ENCODE measurements at places on chromosomes 16 and 17.
A peak's percentile ranks its signal among the peaks of the same experiment; 100 is the strongest.

DNA sequence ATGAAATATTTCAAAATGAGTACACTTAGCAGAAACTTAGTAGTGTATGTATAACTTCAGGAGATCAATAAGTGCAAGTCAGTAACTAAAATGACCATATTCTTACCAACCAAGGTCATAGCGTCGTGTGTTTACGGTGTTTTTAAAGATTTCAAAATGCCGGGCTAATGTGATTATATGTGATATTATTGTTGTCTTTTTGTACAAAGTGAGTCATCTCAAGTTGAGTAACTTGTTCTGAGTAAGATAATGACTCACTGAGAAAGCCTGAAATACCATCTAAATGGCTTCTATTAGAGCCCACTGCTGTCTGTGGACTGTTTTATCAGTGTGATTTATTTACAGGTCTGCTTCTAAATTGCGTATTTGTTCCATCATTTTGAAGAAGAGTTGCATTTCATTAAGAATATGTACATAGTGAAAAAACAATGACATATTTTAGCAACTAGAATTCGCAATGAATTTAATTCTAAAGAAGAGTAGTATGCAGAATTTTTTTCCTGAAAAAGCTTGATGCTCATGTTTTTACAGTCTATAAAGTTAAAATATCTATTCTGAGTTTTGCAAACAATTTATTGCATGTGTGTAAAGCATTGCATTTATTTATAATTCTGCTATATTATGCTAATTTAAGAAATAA, 12.7 kb downstream of the KRT12 start:
- no peak for DNase-seq

GRCh38 chr16:79008869-79009179, 591.7 kb downstream of the MAF start:
- no peak for DNase-seq

- DNase-seq = no peak
Measured at GRCh38 chr17:75325827-75326225, 36.6 kb upstream of the SLC25A19 start.

GRCh38 chr17:75557075-75557851, 30.3 kb upstream of the MYO15B start:
- no peak for DNase-seq

- DNase-seq = no peak
Measured at GRCh38 chr16:10242097-10242496, 59.9 kb upstream of the GRIN2A start.

- peak; percentile 45 for DNase-seq
Measured at GRCh38 chr16:85114909-85115567, 2.8 kb upstream of the CIBAR2 start.

DNA sequence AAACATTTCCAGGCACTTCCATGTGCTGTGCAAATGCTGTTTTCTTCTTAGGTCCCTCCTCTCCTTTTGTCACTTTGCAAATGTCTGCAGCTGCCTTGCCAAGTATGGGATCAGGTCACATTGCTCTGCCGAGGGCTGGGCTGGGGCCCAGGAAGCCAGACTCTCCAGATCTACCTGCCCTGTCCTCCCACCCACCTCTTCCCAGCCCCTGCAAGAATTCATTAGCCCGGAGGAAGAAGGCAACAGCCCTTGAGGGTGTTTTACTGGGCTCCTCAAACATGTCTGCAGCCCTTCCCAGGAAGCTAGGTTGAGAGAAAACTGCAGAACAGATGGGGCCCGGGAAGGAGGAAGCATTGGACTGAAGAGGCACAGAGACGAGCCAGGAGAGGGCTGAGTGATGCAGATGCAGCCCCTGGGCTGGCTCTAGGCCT, 47.1 kb downstream of the WSB1 start:
- DNase-seq = no peak

DNA sequence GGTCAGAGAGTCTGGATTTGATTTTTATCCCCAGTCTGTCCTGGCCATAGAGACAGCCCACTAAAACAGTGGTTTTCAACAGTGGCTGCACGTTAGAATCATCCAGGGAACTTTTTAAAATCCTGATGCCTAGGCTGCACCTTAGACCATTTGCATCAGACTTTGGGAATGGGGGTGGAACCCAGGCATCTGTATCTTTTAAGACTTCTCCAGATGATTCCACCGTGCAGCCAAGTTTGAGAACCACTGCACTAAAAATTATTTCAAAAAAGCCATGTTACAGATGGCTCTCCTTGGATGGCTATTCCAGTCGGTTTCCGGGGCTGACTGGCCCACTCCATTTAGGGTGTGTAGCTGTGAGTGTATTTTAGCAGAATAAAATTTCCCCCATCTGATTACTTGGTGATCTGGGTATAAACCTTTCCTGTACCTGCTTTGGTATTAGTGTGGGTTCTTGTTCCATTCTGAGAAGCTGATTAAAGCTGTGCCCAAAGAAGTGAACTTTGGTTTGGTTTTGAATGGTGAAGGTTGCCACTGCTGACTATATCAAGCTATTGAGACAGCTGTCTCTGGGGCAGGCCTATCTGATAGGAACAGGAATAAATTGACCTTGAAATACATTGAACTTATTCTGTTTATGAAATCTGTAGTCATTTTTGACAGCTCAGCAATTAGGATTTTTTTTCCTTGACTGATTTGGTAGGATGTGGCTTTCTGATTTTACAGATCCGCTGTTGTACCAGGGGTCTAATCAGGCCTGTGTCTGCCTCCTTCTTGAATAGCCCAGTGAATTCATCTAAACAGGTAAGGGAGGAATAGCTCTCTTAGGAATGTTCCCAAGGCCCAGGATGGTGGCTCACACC, 1.3 kb downstream of the ATP5MC1 start:
- DNase-seq = no peak

DNA sequence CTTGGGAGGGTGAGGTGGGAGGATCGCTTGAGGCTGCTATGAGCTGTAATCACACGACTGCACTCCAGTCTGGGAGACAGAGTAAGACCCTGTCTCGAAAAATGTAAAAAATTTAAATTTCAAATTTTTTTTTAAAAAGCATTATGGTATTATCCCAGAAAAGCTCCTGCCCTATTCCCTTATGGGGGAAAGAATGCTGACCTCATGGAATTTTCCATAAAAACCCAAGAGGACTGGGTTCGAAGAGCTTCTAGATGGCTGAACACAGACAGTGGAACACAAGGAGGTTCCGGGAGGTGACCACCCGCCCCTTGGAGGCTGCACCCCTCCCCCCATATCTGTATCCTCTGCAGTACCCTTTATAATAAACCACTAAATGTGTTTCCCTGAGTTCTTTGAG, 4.0 kb downstream of the EIF4A3 start:
- no peak for DNase-seq

GRCh38 chr17:70552230-70552981, 383.1 kb downstream of the KCNJ2 start:
- peak; percentile 8 for DNase-seq

GRCh38 chr16:24683847-24684493, 45.5 kb upstream of the TNRC6A start:
- DNase-seq = no peak

DNA sequence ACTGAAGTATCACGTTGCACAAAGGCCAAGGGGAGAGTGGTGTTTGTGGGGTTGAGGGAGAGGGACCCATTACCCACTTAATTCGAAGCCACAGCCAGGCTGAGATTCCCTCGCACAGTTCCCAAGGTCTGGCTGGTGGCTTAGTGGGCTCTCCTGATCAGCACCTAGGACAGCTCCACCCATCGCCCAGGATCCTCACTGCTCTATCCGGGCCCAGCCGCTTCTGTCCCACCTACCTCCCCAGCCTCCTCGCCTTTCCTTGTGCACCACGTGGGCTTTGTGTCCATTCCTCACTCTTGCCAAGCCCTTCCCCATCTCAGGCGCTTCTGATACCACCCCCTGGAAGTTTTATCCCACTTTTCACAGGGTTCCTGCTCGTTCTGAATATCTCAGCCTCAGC, 163.5 kb downstream of the CCT6B start:
- no peak for DNase-seq

- no peak for DNase-seq
Measured at GRCh38 chr16:20303012-20303411, 24.3 kb downstream of the GP2 start.

GRCh38 chr17:4764595-4764994, 7.1 kb upstream of the TM4SF5 start:
- no peak for DNase-seq

DNA sequence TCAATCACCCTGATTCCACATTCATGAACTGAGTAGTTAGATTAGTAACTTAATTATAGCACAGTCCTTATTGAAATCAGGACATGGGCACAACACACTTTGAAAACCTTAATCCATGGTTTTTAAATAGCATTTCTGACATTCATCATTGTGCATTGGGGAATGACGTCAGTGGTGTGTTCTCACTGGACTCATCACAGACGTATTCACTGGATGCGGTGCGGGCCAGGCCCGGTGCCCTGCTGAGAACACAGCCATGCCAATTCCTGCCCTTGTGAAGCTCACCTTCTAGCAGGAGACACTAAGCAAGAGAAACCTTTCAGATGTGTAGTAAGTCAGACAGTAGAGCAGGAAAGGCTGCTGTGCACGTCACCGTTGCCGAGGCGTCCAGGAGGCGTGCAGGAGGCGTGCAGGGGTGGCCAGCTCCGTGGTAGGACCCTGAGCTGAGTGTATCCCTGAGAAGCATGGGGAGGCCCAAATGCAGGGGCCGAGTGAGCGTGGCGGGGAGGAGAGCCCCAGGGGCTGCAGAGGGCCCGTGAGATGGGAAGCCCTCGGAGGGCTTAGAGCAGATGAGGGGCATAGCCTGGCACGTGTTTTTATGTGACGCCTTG, 12.9 kb downstream of the BANP start:
- no peak for DNase-seq

- no peak for DNase-seq
Measured at GRCh38 chr16:47888142-47888541, 267.7 kb downstream of the ABCC12 start.

GRCh38 chr17:74104921-74105320, 98.6 kb upstream of the RPL38 start:
- no peak for DNase-seq

DNA sequence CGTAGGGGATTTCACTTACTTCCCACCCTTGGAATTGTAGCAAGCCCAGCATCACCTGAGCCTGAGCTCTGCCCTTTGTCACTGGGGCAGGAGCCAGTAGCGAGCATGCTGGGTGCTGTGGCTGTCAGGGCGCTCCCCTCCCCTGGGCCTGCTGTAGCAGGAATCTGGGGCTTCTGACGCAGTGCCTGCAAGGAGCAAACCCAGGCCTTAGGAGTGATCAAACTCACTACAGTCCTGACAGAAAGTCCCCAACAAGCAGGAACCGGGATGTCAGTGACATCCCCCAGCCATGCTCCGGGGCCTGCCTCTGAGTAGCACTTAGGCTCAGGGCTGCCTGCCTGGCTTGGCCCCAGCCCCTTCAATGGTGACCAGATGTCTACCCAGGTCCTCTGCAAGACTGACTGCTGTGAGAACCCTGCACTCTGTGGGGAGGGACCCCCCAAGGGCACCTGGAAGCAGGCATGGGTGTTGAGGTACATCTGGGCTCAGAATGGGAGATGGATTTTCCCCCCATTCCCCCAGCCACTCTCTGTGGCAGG, 23.5 kb downstream of the PLD6 start:
- no peak for DNase-seq

DNA sequence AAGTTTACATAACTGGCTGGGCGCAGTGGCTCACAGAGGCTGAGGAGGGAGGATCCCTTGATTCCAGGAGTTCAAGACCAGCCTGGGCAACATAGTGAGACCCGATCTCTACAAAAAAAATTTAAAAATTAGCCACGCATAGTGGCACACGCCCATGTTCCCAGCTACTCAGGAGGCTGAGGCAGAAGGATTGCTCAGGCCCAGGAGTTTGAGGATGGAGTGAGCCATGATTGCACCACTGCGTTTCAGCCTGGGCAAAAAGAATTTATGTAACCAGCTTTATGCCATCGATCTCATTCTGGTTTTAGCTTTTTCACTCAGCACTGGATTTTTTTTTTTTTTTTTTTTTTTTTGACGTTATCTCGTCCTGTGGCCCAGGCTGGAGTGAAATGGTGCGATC, 9.1 kb upstream of the CD300E start:
- no peak for DNase-seq

DNA sequence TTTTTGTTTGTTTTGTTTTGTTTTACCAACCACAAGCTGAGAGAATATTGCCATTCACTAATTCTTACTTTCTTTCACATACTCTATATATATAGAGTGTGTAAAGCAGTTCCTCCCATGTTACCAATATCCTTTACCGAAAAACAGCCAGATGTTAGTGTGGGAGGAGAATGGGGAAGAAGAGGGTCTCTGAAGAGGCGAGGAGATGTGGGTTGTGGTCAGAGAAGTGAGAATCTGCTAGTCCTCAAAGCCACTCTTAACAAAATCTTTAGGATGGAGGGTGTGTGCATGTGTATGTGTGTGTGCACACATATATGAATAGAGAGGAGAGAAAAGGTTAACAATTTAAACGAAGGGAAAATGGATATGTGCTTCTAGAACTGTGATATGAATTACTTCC, 80.6 kb downstream of the TUBD1 start:
- DNase-seq = no peak
